ENCODE measurements at places on chromosomes 7 and 10.
A peak's percentile ranks its signal among the peaks of the same experiment; 100 is the strongest.

DNA sequence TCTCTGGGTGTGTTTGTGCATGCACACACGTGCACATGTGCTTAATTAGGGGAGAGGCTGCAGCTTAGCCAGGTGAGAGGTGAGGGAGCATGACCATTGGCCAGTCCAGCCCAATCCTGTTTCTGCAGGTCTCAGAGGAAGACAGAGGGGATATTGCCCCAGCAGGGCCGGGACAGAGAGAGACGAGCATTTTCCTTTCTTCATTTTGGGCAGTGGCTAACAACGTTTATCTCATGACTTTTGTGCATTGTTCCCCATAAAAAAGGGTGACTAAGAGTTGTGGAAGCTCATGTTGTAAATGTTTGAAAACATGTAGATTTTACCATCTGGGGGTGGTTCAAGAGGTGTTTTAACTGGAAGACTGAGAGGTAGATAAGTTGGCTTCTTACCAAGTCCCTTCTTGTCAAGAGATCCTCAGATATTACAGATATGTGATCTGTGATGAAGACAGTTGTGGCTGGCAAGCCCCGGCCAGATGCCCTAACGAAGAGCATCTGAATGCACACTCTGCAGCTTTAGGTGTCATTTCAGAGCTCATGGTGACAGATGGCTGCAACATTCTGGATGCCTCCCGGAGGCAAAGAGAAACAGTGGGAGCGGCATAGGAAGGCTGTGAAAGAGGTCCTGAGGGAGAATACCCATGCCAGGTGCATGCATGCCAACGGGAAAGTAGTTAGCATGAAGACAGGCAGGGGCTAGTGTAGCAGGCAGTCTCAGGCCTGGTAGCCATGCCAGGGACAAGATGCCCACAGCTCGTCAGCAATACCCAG lies 16.7 kb upstream of the DMBT1 start:
- no peak for DNase-seq

GRCh38 chr10:63899673-63900300 lies 378.6 kb downstream of the REEP3 start:
- no peak for DNase-seq

GRCh38 chr10:93758891-93759410 lies 1.2 kb downstream of the LGI1 start:
- DNase-seq: no peak

DNA sequence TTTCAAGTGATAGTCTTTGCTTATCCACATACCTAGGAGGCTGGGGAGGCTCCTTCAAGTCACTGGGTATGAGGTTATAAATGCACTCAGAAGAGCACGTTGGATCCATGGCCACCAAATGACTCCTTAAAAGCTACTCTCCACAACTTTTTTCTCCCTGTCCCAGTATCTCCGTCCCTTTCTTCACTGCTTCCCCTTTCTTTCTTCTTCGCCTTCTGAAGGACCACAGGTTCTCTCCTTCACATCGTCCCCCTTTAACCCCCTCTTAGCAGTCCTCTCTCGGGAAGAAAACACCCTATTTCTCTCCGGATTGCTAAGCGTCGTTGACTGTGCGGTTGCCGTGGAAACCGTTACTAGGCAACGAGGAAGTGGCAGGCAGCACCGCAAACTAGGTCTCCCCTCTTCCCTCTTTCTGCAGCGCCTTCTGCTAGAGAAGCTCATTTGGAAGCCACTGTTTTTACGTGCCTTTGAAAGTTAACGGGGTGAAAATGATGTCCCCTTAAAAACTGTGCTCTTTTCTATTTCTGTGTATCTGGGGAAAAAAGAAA lies at the start of gene ENKUR:
ENKUR (minus strand) TSS at position 331 of the 548 bp plus-strand sequence; CDS start at position 109, 222 bp downstream.
- DNase-seq: peak; percentile 78

- no peak for DNase-seq
These were observed 82.0 kb downstream of the DOCK4 start for GRCh38 chr7:112124061-112124766.

DNA sequence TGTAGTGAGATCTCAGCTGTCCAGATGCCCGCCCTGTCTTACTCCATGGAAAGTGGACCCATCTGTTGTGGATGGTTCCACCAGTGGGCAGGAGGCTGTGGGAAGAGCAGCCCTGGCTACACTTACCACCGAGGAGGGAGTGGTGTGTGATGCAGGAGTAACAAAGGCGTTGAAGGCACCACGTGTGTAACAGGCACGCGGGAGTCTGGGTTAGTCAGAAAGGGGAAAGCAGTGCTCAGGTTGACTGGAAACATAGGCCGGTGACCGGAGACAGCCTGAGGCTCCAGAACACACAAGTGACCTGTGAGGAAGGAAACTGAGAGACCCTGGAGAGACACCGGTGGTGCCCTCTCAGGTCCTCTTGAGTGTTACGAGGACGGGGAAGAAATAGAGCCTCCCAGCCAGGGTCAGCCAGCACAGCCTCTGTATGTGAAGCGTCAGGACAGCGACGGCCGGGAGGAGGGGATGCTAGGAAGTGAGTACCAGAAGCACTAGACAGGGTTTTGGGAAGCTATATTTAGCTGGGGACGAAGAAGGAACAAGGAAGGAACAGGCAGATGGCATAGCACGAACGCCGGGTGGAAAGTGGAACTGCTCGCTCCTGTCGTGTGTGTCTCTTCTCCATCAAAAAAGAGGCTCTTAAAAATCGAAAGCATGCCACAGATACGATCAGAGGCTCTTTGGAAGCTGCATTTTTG lies 51.7 kb downstream of the DAGLB start:
- DNase-seq: no peak

DNA sequence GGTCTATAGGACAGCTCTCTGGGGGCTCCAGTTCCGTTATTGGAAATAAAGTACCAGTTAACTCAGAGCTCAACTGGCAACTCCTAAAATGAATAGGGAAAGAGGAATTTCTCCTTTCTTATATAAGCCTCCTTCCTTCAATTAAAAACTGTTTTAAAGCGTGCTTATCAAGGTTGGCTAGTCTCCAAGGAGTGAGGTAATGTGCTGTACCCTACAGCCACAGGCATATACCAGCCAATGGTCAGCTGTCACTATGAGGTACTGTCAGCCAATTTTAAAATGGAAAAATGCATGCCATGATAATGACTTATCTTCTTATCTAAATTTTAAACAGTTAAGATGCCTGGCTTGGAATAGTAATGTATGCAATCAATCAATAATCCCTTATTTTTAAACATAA lies 76.2 kb downstream of the PLCE1 start:
- no peak for DNase-seq

DNA sequence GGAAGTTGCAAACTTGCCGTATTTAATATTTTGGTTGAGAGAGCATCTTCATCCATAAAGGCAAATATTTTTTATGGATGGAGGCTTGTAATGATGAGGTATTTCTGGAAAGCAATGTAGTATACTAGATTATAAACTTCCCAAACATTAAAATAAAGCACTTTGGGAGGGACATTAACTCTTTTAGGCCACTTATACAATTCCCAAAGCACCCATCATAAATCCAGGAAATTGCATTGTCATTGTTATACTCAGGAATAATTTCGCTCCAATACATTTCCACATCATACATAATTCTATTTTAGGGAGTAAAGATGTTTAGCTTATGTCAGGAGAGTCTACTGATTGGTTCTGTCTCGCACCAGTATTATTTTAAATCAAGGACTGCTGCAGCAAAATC lies 212.7 kb upstream of the MKI67 start:
- no peak for DNase-seq

- peak; percentile 34 for DNase-seq
These were observed 28.1 kb downstream of the EPHB4 start for GRCh38 chr7:100799037-100799896.

GRCh38 chr10:79933961-79934360 lies 14.9 kb downstream of the SFTPD start:
- DNase-seq: no peak

- no peak for DNase-seq
These were observed 44.9 kb upstream of the MYL10 start for GRCh38 chr7:101673951-101674350.

GRCh38 chr10:103199488-103199887 lies 6.4 kb upstream of the NT5C2 start:
- no peak for DNase-seq

- no peak for DNase-seq
These were observed 85.6 kb downstream of the AOAH start for GRCh38 chr7:36638586-36639263.

- no peak for DNase-seq
These were observed 266.8 kb upstream of the STEAP1 start for GRCh38 chr7:89887489-89887888.

DNA sequence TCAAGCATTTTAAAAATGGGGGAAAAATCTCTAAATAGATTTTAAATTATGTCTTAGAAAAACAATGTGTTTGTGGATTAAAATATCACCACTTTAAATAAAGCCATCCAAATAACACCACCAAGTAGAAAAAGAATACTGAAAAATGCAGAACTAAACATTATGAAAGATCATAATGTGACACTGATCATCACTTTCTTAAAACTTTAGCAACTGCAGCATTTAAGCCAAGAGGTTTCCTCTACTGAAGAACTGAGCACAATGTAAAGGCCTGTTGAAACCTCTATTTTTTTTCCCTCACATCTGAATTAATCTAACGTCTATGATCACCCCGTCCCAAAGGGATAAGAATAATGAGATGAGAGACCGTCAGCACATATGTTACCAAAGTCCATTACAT lies 18.6 kb downstream of the MINDY3 start:
- no peak for DNase-seq

DNA sequence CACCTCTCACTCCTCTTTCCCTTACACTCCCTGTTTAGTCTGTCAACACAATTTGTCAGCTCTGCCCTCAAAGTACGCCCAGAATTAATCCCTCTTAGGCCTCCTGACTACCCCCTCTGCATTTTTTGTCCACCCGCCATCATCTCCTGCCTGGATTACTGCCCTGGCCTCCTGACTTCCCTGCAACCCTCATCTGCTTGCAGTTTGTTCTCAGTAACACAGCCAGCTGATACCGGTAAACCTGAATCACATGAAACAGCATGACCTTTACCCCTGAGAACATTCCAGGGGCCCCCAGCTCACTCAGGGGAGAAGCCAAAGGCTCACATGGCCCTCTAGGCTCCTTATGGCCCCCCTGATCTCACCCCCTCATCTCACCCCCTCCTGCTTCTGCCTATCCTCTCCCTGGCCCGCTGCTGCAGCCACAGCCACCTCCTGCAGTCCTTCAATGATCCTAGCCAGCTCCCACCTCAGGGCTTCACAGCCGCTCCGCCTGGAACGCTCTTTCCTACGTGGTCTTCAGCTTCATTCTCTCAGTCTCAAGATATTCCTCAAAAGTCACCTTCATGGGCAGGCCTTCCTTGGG lies 8.9 kb downstream of the C10orf53 start:
- DNase-seq: no peak

DNA sequence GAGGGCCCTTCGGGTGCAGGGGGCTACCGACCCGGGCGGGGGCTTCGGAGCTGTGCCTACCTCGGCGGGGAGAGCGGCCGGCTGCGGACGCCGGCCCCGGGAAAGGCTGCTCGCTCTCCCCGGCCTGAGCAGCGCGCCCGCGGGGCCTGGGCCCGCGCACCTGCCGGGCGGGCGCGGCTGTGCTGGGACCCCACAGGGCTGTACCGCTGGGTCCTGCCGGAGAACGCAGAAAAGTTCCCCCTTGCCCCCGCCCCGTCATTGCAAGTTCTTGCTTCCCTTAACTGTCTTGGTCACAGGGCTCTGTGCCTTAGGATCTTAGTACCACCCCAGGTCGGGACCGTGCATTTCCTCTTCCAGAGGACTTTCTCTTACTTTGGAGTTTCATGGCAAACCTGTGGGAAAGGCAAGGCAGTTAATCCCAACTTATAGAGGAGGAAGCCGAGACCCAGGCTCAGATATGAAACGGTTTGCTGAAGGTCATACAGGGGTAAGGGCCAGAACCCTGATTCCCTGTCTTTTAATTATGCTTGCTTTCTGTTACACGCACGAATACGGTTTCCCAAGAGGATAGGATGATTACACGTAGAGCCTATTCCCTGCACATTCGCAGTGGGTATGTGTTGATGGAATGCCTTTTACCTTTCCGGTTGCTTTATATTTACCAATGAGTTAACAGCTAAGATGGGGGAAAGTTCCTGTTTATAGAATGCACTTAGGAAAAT lies 652 bp downstream of the PCGF5 start:
- peak; percentile 23 for DNase-seq

DNA sequence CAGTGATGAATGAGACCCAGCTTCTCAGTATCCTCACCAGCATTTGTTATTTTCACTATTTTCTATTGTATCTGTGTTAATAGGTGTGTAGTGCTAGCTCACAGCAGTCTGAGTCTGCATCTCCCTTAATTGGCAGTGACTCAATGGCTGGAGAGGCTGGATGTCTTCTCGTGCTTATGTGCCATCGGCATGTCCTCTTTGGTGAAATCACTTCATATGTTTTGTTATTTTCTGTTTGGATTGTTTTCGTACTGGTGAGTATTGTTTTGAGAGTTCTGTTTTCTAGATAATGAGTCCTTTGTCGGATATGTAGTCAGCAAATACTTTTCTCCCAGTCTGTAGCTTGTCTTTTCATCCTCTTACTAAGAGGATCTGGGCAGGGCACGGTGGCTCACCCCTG lies 66.1 kb downstream of the AMZ1 start:
- no peak for DNase-seq

DNA sequence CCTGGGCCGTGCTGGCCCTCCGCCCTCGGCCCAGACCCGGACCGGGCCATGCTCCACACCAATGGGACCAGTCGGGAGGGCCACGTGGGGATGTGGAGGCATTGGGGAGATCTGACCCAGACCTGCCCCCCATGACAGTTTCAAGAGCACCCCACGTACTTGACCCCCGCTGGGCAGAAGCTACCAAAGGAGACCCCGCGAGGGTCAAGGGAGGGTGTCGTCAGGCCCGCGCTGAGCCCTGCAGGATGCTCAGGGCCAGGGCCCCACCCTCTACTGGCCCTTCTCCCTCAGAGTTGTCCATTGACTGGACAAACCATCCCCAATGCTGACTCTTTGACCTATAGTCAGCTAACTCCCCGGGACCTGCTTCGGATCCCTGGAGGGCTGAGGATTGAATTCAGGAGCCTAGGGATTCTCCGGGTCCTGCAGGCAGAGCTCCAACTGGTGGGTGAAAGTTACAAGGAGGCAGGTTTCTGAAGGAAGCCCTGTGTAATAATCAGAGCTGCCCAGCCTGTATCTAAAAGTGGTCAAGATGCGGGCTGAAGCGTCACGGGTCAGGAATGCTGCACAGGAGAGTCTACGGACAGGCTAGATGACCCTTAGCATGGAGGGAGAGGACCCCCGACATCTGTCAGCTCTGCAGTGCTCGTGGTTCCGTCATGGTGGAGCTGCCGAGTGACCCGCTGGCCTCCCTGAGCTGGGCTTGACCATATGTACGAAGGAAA lies 498 bp upstream of the CALHM2 start:
- no peak for DNase-seq

DNA sequence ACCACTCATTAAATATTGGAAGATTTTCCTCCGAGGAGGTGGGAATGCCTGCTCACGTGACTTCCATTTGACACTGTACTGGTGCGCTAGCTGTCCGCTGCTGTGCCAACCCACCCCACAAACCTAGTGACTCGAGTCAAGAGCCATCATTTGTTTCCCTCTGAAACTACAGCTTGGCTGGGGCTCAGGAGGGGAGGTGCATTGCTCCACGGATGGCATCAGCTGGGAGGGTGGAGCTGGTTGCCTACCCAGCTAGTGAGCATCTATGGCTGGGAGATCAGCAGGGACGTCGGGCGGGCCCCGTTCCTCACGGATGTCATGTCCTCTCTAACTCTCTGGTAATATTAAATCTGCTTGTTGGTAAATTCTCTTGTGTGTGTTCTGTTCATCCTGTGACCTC lies 9.5 kb upstream of the FOXL3 start:
- no peak for DNase-seq

GRCh38 chr10:101063548-101064414 lies 2.0 kb downstream of the KAZALD1 start:
- no peak for DNase-seq
